ENCODE measurements at places on chromosomes 12 and 14.

DNA sequence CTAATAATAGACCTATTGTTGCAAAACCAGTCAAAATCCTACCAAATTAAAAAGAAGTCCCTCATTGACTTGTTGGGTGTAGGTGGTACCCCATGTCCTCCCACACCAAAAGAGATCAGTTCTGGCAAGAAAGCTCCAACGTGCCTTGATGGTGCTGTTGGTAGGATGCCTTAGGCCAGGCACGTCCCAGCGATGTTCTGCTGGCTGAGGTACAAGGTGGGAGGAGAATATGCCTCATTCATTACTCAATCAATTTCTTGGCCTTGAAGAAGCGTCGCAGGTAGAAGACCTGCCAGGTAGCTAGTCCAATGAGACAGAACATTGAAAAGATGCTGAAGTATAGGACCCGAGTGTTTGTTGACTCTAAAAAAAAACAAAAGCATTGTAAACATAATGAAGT, 7.8 kb upstream of the NEK9 start:
- H3K27ac ChIP-seq: peak overlapping the region; percentile 22
- peaks cover 24% of the 10 kb centered on the region for H3K4me1 ChIP-seq
- peaks cover 67% of the 10 kb centered on the region for H3K36me3 ChIP-seq
- H3K27me3 ChIP-seq: no peaks in the 10 kb centered on the region

DNA sequence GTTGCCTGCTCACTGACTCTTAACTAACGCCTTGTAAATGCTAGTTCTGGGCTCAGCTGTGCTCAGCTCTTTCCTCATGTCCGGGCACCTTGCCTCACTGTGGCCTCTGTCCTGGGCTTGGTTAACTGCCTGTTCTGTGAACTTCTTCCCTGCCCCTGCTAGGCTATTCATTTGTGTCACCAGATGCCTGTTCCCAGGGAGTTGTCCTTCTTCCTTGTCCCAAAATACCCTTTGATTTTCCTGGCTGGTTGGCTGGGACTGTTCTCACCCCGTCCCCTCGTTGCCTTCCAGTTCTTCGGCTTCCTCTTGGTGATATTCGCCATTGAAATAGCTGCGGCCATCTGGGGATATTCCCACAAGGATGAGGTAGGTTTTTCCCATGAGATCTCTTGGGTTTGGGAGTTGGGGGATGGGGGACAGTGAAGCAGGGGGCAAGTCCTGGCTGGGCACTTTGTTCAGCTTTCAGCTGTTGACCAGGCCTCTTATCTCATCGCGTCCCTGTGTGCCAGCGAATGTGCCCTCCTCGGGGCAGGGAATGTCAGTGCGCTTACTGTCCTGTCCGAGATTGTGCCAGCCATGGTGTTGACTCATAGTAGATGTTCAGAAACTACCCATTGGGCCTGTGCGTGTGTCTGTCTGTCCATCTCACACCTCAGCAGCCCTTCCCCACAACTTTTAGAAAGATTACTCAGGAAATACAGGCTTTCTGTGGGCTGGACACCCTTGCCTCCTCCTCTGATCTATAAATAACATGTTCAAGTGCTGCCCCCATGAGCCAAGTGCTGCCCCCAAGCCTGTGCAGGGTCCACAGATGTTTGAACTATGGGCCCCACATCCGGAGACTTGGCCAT, 33.1 kb downstream of the CD9 start:
- H3K36me3 ChIP-seq: no peaks in the 10 kb centered on the region
- H3K4me1 ChIP-seq: peaks cover 36% of the 10 kb centered on the region
- no peak for DNase-seq
- H3K27me3 ChIP-seq: no peaks in the 10 kb centered on the region

DNA sequence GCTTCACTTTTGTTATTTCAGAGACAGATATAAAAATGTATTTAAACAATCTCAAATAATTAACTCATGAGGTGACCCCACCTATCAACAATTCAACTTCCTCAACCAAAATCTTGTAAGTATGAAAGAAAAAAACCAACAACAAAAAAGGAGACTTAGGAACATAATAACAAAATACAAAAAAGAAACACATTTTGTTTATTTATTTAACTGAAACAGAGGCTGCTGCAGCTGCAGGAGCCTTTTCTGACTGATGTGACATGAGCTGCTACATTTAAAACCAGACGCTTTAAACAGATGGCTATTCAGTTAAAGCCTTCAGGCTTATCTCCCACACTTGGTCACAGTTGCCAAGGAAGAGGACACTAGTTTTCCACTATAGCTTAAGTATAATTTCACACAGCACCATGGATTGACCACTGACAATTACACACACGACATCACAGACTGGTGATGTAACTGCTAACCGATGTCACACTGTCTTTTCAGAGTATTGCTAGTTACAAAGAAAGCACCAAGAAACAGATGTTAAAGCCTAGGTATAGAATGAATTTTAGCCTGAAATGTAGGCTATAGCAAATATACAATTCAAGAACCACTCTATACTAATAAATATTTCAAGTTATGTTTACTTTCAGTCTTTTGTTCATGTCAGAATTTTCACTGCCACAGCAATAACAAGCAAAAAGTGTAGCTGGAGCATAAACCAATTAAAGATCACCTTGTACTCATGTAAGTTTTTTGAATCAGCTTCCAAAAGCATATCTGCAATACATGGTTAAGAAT, 113.0 kb downstream of the MED13L start:
- peak overlapping the region; percentile 71 for H3K27ac ChIP-seq
- H3K27me3 ChIP-seq: no peaks in the 10 kb centered on the region
- DNase-seq: no peak
- H3K36me3 ChIP-seq: no peaks in the 10 kb centered on the region

DNA sequence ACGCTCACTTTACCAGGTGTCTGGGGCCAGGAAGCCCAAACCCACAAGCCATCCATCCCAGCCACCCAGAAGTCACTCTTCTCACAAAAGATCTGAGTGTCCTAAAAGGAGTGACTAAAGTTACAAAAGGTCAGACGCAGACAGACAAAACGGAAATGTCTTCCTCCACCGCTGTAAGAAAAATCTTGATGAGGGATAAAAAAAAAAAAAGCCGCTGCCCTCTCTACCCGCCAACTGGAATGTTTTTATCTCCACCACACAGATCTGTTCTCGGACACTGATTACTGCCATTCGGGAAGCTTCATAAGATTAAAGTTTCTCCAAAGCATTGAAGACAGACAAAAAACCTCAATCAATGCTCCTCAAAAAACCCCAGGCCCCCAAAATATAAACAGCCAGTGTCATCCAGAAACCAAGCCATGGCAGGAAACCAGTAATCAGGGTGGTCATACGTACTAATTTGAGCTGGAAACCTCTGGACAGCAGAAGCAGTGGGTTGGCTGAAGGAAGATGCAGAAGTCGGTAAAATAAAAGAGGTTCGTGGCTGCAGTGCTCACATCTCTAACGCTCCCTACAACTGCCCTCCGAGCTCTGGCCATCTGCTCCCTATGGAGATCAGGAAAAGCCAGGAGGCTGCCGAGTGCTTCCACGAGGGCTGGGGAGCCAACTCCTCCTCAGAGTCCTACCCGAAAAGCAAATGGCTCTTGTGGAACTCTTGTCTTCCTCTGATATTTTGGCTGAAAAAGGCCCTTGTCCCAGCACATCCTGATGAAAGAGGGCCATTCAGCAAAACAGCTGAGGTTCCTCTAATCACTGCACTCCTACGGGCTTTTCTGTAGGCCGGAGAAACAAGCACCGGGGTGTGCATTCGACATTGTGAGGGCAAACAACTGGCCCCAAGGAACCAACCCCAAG, 30.3 kb downstream of the SSH1 start:
- DNase-seq: no peak
- peaks cover 55% of the 10 kb centered on the region for H3K4me1 ChIP-seq
- peaks cover 62% of the 10 kb centered on the region for H3K36me3 ChIP-seq
- peak overlapping the region; percentile 79 for H3K27ac ChIP-seq

DNA sequence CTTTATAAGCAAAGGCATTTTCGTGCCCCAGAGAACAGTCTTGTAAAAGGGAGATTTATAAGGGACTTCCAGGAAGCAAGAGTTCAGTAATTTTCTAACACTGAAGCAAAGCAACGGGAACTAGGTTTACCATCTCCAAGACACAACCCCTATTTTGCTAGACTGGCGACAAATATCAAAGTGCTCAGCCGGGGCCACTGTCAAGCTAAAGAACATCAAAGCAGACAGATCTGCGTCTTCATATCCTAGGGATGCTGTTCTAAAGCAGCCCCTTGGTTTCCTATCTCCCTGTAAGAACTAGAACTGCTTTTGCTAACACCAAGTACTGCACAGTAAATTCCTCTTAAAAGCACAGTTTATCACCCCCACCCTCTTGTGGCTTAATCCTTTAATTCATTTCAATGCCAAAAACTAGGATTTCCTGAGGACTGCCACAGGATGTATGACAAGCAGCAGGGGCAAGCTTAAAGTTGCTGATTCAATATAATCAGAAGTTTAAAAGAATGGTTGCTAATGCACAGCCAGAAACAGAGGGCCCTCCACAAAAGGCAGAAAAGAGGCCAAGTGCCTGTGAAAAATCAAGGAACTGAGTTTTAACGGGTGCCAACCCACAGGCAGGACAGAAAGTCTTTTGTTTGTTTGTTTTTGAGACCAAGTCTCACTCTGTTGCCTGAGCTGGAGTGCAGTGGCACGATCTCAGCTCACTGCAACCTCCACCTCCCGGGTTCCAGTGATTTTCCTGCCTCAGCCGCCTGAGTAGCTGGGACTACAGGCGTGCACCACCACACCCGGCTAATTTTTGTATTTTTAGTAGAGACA, 44.0 kb upstream of the ISM2 start:
- DNase-seq: no peak
- H3K27me3 ChIP-seq: no peaks in the 10 kb centered on the region
- H3K27ac ChIP-seq: no peak overlapping the region
- H3K4me3 ChIP-seq: no peak overlapping the region
- peaks cover 9% of the 10 kb centered on the region for H3K4me1 ChIP-seq

DNA sequence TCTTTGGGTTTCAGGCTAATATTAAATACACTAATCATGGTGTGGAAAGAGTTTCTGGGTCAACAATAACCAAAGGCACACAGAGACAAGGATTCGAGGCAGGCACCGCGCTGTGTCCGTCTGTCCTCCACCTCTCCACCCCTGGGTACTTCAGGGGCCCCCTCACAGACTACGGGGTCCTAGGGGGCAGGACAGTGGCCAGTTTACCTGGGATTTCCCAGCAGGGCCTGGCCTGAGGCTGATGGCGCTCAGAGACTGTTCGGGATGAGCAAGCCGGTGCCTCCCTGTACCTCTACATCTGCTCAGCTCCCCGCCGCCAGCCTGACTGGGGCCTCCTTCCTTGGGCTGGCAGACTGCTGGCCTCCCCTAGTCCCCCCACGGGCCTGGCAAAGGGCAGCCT, 18.1 kb upstream of the EIF5 start:
- no peak for DNase-seq
- H3K4me1 ChIP-seq: no peaks in the 10 kb centered on the region
- peaks cover 31% of the 10 kb centered on the region for H3K27me3 ChIP-seq

- no peaks in the 10 kb centered on the region for H3K4me1 ChIP-seq
- no peak for DNase-seq
- H3K27me3 ChIP-seq: no peaks in the 10 kb centered on the region
These were observed 92.9 kb downstream of the ERGIC2 start for GRCh38 chr12:29288031-29288430.

DNA sequence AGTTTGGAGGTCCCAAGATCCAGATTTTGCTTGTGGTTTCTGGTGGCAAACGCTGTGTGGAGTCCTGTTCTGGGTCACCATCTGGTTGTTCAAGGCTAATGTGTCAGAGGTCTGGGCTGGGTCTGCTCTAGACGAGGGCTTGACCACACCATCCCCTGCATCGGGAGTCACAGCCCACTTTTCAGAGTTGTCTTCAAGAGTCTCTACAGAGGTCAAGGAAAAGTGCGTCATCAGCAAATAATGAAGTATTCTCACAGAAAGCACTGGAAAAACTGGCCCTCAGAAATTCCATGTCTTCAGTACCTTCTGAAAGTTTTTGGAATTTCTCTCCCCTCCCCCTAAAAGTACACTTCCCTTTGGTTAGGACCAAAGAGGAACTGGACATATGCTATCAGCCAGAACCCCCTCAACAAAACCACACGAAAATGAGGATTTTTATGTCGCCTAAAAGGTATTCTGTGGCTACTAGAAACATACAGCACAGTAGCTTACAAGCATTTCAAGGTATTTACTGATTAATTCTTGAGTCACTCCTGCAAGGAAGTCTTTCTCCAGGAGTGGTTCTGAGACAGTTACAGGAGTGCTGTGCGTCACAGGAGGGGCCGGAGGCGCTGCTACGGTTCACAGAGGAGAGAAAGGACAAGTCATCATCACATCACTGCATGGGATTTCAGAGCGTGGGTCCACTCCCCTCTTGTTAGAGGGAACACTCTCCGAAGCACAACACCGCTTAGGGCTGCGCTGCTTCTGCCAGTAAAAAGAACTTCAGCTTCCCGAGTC, 35.4 kb downstream of the RAD52 start:
- no peak for DNase-seq
- no peak overlapping the region for H3K4me3 ChIP-seq
- H3K27me3 ChIP-seq: no peaks in the 10 kb centered on the region
- peak overlapping the region; percentile 92 for H3K27ac ChIP-seq
- H3K4me1 ChIP-seq: peaks cover 29% of the 10 kb centered on the region

- no peaks in the 10 kb centered on the region for H3K4me1 ChIP-seq
- no peak overlapping the region for H3K4me3 ChIP-seq
- no peak overlapping the region for H3K27ac ChIP-seq
- no peaks in the 10 kb centered on the region for H3K36me3 ChIP-seq
These were observed 36.2 kb downstream of the PRIMA1 start for GRCh38 chr14:93751946-93752655.

DNA sequence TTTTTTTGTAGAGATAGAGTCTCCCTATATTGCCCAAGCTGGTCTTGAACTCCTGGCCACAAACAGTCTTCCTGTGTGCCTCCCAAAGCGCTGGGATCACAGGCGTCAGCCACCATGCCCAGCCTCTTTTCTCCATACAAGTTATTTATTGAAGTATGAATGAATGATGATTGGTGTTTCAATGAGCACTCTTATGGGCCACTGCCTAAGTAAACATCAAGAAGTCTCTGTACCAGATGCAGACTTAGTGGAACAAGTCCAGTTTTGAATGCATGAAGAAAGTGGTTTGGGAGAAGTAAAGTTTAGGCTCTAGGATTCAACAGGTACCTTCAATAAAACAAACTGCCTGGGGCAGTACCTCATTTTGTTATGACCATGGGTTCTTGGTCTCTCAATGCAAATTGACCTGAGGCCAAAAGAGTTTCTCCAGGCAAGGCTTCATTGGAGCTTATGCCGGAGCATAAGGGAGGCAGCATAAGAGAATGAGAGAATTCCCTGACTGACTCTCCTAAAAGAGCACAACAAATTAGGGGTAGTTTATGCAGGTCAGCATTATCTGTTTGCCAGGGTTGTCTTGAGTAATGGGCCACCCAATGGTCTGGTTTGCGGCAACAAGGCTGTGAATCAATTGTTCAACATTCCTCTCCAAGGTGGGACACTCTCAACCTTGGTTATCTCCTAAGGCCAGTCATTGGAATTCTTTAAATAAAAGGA, 1.1 kb upstream of the GMFB start:
- H3K27me3 ChIP-seq: no peaks in the 10 kb centered on the region
- peaks cover 47% of the 10 kb centered on the region for H3K4me1 ChIP-seq
- peak overlapping the region; percentile 94 for H3K27ac ChIP-seq

DNA sequence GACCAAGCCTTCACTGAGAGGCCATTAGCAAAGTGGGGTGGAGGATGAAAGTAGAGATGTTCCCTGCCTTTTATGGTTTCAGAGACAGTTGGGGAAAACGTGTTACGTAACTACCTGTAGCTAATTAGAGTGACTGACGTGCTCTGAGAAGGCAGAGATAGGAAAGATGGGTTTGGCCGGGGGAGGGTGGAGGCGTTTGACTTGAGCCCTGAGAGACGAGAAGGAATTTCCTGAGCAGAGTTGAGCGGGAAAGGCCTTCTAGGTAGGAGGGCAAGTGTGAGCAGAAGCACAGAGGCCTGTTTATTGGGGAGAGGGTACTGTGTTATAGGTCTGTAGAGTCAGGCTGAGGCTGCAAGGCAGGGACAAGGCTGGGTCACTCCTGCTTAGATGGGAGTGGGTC, 8.6 kb downstream of the TUNAR start:
- H3K27ac ChIP-seq: no peak overlapping the region
- no peaks in the 10 kb centered on the region for H3K36me3 ChIP-seq
- H3K27me3 ChIP-seq: peaks cover 38% of the 10 kb centered on the region
- H3K4me1 ChIP-seq: no peaks in the 10 kb centered on the region

Data from activated T-cell treated with anti-CD3 and anti-CD28 coated beads, Interleukin-2, amount 50 U/mL, for 24 hours (primary cell).